ENCODE measurements at places on chromosomes 7 and 10.

- DNase-seq, result no peak
Observed at GRCh38 chr10:74025380-74025978, 27.6 kb downstream of the VCL start.

- DNase-seq, result no peak
Observed at GRCh38 chr7:48298779-48299178, 127.5 kb downstream of the ABCA13 start.

GRCh38 chr7:93921607-93922566 lies at the start of gene GNG11:
Gene GNG11 (plus strand): TSS chr7:93921735. CDS start chr7:93922138, 403 bp downstream.
- peak; percentile 55 for DNase-seq

DNA sequence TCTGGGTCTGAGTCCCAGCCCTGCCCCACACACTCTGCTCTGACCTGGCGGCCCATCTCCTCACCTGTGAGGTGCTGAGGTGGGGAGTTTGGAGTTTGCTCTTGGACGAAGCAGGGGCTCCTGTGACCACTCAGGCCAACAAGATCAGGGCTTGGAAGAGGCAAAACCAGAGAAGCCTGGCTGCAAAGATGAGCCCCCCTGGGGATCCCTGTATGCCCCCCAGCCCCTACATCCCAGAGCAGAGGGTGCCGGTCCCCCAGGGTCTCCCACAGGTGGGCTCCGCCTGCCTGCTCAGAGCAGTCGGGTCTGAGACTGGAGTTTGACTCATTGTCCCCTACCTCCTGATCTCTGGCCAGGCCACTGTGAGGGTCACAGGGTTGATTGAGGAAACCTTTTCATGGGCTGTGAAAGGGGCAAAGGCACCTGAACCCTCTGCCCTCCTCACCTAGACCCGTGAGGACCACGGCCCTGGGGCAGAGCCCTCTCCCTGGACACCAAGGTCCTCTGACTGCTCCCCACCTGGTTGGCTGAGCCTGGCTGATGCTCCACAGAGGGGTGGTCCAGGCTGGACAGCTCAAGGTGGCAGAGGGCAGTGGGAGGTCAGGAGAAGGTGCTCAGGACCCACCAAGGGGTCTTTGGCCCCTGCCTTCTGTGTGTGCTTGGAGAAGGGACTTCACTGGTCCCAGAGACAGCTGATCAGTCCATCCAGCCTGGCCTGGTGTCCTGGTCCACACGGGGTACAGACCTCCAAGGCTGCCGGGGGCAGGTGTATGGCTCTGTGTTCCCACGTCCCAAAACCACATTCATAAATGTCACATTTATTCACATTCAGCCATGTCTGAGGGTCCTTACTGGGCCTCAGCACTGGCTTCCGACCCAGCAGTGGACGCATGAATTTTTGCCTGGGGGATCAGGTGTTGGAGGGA lies 9.1 kb upstream of the SCART1 start:
- DNase-seq, result no peak

DNA sequence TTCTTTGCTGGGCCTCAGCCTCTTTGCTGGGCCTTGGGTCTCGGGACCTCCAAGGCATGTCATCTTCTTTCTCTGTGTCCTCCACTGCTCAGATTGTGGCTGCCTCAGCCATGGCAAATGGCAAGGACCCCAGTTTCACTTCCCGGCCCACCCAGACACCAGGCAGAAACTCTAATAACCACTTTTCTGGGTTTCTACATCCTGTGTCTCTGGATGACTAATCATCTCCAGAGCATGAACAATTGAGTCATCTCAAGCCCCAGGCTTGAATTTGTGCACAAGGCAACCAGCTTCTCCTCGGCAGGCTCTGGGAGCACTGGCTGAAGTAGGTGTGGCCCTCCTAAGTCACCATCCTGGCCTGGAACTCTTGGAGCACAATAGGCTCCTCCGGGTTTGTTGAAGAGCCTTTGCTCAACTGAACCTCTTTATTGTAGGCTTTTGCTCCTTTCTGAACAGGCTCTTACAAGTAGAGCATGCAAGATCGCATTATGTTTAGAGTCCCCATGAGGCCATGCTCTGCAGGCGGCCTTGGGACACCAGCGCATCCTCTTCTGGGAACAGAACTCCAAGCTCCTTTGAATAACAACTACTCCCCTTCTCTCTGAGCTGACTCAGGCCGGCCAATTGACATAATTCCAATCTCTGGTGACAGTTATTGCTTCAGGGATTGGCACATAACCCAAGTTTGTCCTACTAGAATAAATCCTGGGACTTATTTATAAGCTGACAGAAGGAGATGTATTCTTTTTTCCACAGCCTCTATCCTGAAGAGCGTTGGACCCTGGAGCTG lies 218.1 kb downstream of the WDR11 start:
- no peak for DNase-seq

GRCh38 chr7:99631295-99632109 lies 14.8 kb downstream of the ZSCAN25 start:
- DNase-seq, result no peak

- DNase-seq, result no peak
Observed at GRCh38 chr10:16965344-16965616, 148.1 kb upstream of the RSU1 start.

DNA sequence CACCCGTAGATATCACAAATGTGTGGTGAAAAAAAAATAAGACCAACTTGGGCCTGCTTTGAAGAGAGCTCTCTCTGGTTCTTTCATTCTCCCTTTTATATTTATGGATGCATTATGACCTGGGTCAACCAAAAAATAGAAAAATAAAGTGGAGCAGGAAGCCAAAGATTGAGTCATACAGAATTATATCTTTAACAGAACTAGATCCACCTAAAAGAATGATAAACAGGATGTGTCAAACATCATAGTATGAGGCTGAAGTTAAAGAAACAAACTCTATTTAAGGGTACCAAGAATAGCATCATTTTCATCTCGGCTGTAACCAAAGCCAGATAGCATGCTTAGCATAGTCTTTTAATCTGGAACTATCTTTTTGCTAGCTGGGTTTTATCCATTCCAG lies 28.8 kb upstream of the NMT2 start:
- DNase-seq, result no peak

DNA sequence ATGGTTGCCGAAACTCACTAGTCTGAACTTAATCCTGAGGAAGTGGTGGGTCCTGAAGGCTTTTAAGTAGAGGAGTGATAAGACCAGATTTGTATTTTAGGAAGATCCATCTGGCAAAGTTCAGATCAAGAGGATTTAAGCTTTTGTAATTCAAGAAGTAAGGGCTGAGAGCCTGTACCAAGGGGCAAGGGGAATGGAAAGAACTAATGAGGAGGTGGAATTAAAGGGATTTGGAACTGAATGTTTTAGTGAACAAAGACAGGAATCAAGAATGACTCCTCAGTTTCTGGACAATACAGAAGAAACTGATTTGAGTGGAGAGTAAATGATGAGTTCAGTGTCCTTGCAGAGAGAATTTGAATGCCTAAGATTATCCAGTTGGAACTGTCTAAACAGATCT lies 249.0 kb downstream of the C7orf25 start:
- DNase-seq, result no peak

GRCh38 chr10:21145751-21146435 lies 248.8 kb upstream of the NEBL start:
- no peak for DNase-seq

DNA sequence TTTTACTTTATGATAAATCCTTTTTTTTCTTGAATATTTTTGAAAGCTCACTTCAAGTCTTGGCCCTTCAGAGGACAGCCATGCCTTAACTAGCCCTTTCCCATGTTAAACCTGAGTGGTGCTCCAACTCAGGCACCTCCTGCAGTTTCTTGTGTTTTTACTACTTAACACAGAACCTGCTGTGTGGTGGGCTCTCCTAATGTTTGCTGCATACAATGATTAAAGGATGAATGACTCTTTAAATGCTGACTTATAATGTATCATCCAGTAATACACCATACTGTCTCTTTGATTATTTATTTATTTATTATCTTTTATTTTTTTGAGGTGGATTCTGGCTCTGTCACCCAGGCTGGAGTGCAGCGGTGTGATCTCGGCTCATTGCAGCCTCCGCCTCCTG lies 179.4 kb downstream of the SEMA3E start:
- no peak for DNase-seq

DNA sequence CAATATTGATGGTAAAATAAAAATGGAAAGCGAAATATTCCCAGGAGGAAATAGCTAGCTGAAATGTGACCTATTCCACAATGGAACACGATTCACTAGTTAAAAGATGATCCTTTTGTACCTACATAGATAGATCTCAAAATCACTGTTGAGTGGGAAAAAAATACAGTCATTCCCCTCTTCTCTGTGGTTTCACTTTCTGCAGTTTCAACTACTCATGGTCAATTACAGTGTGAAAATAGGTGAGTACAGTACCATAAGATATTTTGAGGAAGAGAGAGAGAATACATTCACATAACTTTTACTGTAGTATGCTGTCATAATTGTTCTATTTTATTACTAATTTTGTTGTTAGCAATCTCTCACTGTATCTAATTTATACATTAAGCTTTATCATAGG lies 56.0 kb upstream of the COL13A1 start:
- no peak for DNase-seq

GRCh38 chr10:126017961-126018560 lies 121.7 kb downstream of the FANK1 start:
- DNase-seq, result no peak

- no peak for DNase-seq
Observed at GRCh38 chr7:1403638-1404459, 55.4 kb downstream of the MICALL2 start.

DNA sequence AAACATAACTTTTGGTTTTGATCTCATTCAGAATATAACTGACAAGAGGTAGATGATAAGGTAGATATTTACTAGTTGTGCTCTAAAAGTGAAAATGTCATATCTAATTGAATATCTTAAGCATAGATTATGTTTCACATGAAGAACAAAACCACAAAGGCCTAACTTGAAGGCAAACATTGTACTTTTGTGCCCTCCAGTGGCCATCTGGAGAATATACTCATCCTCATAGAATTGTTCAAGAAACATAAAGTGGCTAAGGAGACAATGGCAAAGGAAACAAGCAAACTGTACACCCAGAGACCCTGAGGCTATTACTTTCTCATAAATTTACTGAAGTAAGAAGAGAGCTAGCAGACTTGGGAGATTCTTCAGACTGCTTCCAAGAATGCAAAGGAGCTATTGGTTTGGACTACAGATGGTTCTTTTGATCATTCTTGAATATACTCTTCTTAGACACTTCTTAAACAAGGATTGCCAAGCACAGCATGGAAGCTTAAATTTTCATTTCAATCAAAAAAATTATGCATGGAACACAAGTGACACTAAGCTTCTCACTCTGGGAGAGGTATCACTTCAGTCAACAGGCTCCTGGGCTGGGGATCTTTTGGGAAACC lies 98.2 kb upstream of the DKK1 start:
- no peak for DNase-seq

GRCh38 chr7:90625562-90625961 lies 29.4 kb downstream of the CDK14 start:
- DNase-seq, result no peak

GRCh38 chr10:52082307-52082706 lies 231.8 kb upstream of the DKK1 start:
- DNase-seq, result no peak

GRCh38 chr7:33781167-33781566 lies 124.2 kb upstream of the BMPER start:
- no peak for DNase-seq

GRCh38 chr10:69385454-69386350 lies 31.0 kb downstream of the TACR2 start:
- no peak for DNase-seq

GRCh38 chr7:142941541-142941940 lies 2.3 kb downstream of the LLCFC1 start:
- no peak for DNase-seq

- DNase-seq, result no peak
Observed at GRCh38 chr10:45044290-45044689, 43.6 kb downstream of the ZNF22 start.

GRCh38 chr10:58897708-58898107 lies 278.7 kb upstream of the PHYHIPL start:
- DNase-seq, result no peak

GRCh38 chr10:97427571-97428179 lies 1.7 kb downstream of the PGAM1 start:
- peak; percentile 88 for DNase-seq

DNA sequence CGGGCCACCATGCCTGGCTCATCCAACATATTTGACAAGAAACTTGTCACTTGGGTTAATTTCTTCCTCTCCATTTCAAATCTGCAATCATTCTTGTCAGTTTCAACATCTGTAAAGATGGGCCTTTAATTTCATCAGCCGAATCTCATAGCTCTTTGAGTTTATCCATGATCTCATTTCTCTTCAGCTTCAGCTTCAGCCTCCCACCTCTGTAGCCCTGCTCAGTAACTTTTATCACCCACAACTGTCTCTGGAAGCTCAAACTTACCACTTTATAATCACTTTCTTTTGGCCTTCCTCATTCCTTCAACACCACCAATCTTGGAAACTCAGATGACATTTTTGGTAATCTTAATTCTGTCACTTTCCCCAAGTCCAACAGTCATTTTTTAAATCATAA lies 83.2 kb downstream of the CPED1 start:
- DNase-seq, result no peak

GRCh38 chr7:28169230-28169629 lies 11.4 kb downstream of the JAZF1 start:
- no peak for DNase-seq

DNA sequence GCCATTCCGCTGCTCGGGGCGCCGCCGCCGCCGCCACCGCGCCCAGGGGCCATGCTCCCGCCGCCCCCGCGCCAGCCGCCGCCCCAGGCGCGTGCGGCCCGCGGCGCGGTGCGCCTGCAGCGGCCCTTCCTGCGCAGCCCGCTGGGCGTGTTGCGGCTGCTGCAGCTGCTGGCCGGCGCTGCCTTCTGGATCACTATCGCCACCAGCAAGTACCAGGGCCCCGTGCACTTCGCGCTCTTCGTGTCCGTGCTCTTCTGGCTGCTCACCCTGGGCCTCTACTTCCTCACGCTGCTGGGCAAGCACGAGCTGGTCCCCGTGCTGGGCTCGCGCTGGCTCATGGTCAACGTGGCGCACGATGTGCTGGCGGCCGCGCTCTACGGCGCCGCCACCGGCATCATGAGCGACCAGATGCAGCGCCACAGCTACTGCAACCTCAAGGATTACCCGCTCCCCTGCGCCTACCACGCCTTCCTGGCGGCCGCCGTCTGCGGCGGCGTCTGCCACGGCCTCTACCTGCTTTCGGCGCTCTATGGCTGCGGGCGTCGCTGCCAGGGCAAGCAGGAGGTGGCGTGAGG lies 383 bp downstream of the MARVELD1 start:
- DNase-seq, result peak; percentile 79

GRCh38 chr7:135772639-135773222 lies 24.1 kb upstream of the FAM180A start:
- DNase-seq, result no peak

- DNase-seq, result no peak
Observed at GRCh38 chr10:78434886-78435285, 401.2 kb downstream of the RPS24 start.

DNA sequence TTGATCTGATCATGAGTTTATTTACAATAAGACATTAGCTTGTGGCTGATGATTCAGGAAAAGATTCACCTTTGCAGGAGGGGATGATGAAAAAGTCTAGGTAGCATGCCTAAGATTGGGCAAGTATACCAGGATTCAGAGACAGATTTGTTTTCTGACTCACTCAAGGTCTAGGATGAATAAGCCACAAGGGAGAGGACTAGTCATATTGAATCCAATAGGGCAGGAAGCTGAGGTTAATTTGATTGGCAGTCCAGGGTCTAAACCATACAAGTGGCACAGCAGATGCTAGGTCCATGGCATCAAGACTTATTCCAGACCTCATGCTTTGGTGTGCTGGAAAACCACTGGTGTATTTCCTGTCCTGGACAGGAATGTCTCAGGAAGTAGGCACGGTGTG lies 1133.4 kb downstream of the XPNPEP1 start:
- no peak for DNase-seq

GRCh38 chr10:47121336-47121735 lies 178.7 kb upstream of the GDF10 start:
- no peak for DNase-seq

All from left colon (tissue), 2 donors.